Heart right ventricle (tissue), 16 donors: ENCODE measurements at places on chromosomes 11 and 22. TPM values are rescaled to one million over a fixed set of nuclear protein-coding genes. Genes with fewer than 3 reads are reported as not detected.

LYVE1 gene
- 9.7 TPM for total RNA-seq

NRXN2 gene
- total RNA-seq = 0.81 TPM

TUBA8 gene
- 183 TPM for total RNA-seq

RAPSN gene
- total RNA-seq = 5.0 TPM

CTTN gene
- 150 TPM for total RNA-seq

WBP2NL gene
- total RNA-seq = not detected

MMP13 gene
- total RNA-seq = not detected

TRIM29 gene
- total RNA-seq = 0.30 TPM

HBG2 gene
- not detected for total RNA-seq

NCR3LG1 gene
- total RNA-seq = 0.78 TPM

ACTN3 gene
- not detected for total RNA-seq

CNTF gene
- total RNA-seq = 1.3 TPM

MB gene
- 12,693 TPM for total RNA-seq

P2RX6 gene
- 0.81 TPM for total RNA-seq

TRIM49 gene
- total RNA-seq = not detected

PAMR1 gene
- 3.8 TPM for total RNA-seq

KIAA0930 gene
- 19.8 TPM for total RNA-seq

POTEH gene
- not detected for total RNA-seq

MFRP gene
- not detected for total RNA-seq

KRTAP5-10 gene
- total RNA-seq = not detected

ZBTB16 gene
- 36.0 TPM for total RNA-seq

LINC01488 gene
- 0.13 TPM for total RNA-seq

CDC42BPG gene
- total RNA-seq = 0.28 TPM

POU2AF3 gene
- 0.33 TPM for total RNA-seq

SMDT1 gene
- 115 TPM for total RNA-seq
